ENCODE measurements at places on chromosomes 4 and X. TPM values are rescaled to one million over a fixed set of nuclear protein-coding genes. Genes with fewer than 3 reads are reported as not detected.

- DNase-seq = no peak
Measured at GRCh38 chr4:144181391-144181790, 40.9 kb upstream of the GYPA start.

GRCh38 chrX:12013211-12013618, 125.1 kb upstream of the FRMPD4 start:
- DNase-seq = no peak

DNA sequence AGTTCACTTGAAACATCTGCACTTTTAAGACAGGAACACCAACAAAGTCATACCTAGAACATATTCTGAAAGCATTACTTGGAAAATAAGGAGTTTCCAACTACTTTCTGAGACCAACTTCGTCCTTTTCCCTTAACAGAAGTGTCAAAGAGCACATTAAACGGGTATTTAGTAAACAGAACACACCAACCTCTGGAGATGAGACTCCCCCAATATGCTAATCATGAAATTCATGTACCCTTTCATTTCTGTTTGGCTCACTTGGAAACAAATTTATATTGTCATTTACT, 69.2 kb downstream of the NOCT start:
- DNase-seq = no peak

GRCh38 chrX:83326539-83326938, 181.6 kb upstream of the POU3F4 start:
- no peak for DNase-seq

GRCh38 chr4:76943790-76944189, 5.8 kb upstream of the SEPTIN11 start:
- no peak for DNase-seq

DNA sequence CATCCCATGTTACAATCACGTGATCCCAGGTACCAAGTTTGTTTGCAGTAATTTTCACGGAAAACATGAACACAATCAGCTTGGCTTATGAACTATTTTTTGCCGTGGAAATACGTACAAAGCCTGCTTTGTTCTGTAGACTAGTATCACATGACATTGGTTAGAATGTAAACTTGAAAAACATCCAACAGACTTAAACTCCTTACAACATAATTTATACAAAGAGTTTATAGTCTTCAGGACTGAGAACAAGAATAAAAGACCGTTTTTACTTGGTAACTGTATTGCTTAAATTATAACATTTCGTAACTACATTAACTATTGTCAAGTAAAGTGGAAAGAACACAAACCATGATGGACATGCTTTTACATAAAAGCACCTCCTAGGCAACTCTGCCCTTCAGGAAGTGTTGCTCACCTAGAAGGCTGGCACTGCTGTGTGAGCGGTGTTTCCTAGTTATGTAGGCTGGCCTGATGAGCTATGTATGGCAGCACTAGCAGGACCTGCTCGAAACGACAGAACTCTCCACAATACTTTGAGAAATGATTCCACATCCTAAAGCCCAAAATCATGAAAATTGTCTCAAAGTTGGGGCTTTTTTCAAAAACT, 41.8 kb upstream of the WDR1 start:
- no peak for DNase-seq

DNA sequence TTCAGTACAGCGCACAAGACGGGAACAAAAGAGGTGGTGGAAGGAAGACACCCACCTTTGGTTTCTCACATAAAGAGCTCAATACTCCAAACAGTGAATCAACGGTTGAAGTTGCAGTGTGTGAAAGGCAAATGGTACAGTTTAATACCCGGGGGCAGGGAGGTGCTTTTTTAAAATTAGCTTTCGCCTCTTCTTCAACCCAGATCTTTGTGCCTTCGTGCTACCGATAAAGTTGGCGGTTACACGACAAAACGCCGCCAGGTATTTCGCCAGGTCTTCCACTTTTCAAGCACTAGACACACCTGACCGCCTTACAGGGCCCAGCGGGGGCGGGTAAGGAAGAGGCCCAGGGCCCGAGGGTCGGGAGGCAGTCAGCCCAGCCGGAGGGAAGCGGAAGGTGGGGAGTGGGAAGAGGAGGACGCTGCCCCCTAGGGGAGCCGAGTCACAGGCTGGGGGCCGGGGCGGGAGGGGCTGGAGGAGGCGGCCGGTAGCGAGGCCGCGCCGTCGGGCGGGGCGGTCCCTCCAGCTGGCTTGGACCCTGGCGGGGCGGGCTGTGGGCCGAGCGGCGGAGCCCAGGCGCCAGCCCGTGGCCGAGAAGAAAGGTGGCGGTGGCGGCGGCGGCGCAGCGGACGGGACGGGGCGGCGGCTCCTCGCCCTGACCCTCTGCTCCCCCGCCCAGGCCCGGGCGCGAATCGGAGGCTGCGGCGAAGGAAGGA, 16.0 kb downstream of the UTP3 start:
- DNase-seq = peak; percentile 91

GRCh38 chr4:125131891-125132680, 182.7 kb upstream of the FAT4 start:
- DNase-seq = no peak

GRCh38 chr4:74433043-74433442, 11.9 kb upstream of the AREG start:
- no peak for DNase-seq

DNA sequence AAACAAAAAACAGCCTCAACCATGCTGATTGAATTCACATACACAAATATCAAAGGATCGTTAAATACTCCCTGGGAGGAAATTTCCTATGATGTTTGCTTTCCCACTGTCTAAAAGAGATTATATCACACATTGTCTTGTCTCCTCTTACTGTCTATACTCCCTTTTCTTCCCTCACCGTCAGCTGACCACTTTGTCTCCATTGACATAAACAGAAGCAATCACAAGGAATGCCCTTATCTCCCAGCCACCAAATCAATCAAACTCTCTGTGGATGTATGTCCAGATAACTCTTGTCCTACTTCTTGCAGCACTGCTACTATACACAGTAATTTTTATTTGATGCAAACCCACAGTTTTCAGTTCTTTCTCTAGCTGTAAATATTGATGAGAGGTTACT, 12.2 kb upstream of the NUDT9 start:
- no peak for DNase-seq

DNA sequence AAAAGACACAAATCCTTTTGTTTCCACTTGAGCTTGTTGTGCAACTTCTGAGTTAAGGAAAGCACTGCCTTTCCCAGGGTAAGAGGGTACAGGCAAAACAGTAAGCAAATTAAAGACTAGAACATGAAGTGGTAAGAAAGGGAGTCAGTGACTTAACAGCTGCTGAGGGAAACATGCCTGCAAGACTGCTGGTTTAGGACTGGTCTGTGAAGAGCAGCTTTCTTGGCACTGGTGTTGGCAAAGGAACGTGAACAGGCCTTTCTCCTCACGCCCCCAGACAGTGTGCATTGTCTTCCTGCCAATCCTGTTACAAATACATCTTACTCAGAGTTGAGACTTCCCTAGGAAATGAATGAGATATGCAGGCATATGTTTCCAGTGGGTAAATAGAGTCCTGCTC, 2.6 kb downstream of the LHFPL1 start:
- no peak for DNase-seq

- no peak for DNase-seq
Measured at GRCh38 chr4:25578432-25578831, 77.2 kb upstream of the SLC34A2 start.

DNA sequence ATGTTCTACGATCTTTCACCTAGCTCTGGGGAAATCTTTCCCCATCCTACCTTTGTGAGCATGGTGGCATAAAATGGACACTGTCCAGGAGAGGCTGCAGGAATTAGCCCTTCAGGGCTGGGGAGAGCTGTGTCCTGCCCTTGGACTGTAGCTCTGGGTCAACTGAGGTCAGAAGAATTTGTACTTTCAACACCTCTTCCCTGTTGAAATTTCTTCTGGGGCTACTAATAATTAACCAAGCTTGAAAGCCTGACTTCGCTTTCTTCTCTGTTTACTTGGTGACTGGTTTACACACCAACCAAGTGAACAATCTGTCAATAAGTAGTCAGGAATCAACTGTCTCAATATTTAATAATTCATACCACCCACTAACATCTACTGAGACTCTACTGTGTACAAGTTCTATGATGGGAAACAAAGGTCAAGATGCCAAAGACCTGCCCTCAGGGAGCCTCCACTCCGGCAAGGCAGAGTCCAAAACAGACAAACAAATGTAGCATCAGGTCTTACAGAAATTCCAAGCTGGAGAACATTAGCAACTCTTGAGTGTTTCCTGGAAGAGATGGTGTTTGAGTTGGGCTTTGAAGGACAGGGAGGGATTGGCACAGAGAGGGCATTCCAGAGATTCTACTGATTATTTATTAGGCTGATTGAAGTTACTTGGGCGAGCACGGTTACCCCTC, 113.1 kb downstream of the ENPP6 start:
- DNase-seq = peak; percentile 58

DNA sequence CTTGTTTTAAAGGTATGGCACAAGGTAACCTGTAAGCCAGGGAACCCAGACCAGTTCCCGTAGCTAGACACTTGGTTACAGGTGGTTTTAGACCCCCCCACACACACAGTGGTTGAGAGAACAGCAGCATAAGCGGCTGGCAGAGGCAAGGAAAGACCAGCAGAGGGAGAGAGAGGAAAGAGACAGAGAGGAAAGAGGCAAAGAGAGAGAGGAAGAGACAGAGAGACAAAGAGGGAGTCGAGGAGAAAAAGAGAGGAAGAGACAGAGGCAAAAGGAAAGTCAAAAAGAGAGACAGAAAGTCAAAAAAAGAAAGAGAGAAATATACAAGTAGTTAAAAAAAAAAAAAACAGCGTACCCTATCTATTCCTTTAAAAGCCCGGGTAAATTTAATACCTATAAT, 19.5 kb upstream of the PCSK1N start:
- DNase-seq = no peak

DNA sequence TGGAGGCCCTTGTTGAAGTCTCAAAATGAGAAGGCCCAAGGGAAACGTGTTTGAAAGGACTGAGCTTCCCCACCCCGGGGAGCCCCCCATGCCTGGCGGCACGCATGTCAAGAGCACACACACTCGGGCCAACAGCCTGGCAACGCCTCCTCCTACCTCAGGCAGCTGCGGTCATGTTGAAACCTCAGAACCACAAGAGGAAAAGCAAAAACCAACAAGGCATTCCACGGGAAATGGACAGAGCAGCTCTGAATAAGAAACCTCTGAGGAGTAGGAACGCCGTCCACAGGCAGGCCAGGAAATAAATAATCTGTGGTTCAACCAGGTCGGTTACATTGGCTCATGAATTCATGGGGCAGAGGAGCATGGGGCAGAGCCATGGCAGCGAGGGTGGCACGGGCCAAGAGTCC, 95.7 kb upstream of the AFAP1 start:
- no peak for DNase-seq

The DCAF8L1 gene
- not detected for total RNA-seq

The TMEM144 gene
- 15.8 TPM for total RNA-seq

The SHROOM4 gene
- total RNA-seq = 26.7 TPM

The NDUFB11 gene
- 46.7 TPM for total RNA-seq

The DGKK gene
- 0.13 TPM for total RNA-seq

The GUCY1A1 gene
- 59.9 TPM for total RNA-seq

The VEGFD gene
- total RNA-seq = 42.3 TPM

The FAM47A gene
- total RNA-seq = not detected

The TLR3 gene
- total RNA-seq = 1.9 TPM

Measured in upper lobe of left lung (tissue), 6 donors.